ENCODE measurements at places on chromosomes 6 and 20.

- DNase-seq: no peak
These were observed 32.5 kb downstream of the SRSF3 start for GRCh38 chr6:36626636-36627035.

DNA sequence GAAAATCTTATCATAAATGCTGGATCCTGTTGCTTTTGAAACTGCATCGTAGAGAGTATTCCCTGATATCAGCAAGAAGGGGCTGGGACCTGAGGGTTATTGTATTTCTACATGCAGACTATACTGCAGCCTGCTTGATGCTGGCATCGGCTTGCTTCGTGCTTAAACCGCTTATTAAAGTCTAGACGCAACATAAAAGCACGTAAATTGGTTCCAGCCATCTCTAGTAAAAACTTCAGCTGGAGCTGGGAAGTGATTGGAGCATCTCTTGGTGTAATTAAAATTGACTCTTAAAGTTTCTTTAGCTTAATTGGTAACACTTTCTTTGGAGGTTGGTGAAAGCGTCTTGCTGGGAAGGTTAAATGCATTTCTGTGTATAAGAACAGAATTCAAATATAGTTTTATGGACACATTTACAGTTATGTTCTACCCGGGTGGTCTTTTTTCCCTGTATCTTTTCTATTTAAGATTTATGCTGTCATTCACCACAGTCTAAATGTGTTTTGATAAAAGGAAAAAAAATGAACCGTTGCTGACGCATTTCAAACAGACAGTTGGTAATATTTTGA is 139.0 kb upstream of the JAG1 start:
- no peak for DNase-seq

GRCh38 chr6:147213772-147214171 is 9.6 kb downstream of the STXBP5 start:
- DNase-seq: no peak

GRCh38 chr6:108093781-108094300 is 19.3 kb upstream of the OSTM1 start:
- no peak for DNase-seq

DNA sequence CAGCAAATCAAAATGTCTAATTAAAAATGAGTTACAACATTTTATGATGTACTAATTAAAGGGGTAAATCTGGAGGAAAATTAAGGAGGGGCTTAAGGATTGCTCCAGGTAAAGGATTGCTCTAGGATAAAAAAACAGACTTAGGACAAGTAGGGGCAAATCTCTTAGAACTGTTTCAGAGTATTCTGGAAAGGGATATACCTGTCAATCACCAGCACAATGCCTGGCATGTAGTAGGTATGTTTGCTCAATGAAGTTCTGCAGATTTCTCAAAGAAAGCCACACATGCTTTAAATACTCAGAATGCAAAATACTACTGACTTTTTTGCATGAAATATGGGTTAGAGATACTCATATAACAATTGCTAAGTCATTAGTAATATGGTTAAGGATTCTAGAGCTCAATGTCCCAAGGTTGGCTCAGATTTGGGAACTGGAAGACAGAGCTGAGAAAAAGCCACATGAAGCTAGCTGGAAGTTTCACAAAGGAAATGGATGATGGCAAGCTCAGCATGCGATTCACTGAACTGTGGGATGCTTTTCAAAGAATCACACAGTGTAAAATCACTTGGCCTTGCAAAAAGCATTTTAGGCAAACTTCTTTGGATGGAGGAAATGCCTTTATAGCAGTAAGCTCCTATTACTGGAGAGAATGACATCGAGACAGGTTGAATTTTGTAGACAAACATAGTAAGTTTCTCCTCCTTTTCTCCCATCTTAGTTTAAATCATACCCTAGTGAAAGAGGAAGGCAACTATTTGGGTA is 72.8 kb downstream of the MAP3K5 start:
- DNase-seq: no peak

GRCh38 chr6:106728296-106728870 is 99.0 kb downstream of the QRSL1 start:
- no peak for DNase-seq

GRCh38 chr6:79872986-79873385 is 74.4 kb downstream of the ELOVL4 start:
- no peak for DNase-seq

GRCh38 chr6:8819446-8819845 is 384.1 kb upstream of the SLC35B3 start:
- no peak for DNase-seq

DNA sequence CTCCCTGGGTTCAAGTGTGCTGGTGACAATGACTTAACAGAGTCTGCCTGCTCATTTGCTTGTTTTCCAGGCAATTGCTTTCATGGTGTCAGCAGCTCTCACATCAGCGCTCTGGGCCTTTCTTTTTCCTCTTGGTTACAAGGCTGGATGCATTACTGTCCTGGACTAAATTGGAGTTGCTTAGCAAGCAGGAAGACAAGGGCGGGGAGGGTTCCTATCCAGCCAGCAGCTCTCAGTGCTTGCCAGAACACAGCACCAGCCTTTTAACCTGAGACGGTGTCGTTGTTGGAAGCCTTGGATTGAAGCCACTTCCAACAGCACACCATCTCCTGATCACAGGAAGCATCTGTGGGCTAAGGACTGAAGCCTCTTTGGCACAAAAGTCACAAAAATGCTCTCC is 606.9 kb downstream of the CDH26 start:
- no peak for DNase-seq

- no peak for DNase-seq
These were observed 484.7 kb downstream of the TFAP2B start for GRCh38 chr6:51303338-51303737.

DNA sequence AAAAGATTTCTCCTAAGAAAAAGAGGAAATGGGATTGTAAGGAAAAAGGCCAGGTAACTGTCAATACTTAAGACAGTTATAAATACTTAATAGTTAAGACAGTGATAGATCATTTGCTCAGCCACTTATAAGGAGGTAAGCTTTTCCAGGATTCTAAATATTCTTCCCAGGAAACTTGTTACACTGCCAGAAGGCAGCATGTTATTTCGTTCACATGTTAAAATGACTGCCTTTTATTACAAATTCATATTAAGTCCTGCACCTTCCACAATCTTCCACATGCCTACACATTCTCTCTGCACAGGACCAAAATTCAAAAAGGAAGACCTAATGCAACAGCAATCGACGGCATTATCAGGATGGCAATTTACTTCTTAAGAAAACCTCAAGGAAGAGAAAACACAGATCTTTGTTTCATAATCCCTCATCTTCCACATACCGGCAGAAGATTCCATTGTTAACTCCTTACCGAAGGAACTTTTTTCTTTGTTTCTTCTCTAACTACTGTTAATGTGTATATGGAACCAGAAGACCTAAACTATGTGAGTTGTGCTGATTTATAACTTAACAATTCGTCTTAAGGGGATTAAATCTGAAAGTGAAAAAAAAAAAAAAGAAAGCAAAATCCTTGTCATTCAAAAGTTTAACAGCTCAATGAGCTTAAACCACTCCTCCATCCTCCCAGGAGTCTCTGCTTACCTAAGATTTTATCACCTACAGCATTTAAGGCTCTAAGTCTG is 799 bp downstream of the TAAR2 start:
- DNase-seq: no peak

- no peak for DNase-seq
These were observed 304.0 kb downstream of the TSHZ2 start for GRCh38 chr20:53276143-53276542.

GRCh38 chr6:161186173-161186769 is 87.6 kb downstream of the AGPAT4 start:
- DNase-seq: no peak

DNA sequence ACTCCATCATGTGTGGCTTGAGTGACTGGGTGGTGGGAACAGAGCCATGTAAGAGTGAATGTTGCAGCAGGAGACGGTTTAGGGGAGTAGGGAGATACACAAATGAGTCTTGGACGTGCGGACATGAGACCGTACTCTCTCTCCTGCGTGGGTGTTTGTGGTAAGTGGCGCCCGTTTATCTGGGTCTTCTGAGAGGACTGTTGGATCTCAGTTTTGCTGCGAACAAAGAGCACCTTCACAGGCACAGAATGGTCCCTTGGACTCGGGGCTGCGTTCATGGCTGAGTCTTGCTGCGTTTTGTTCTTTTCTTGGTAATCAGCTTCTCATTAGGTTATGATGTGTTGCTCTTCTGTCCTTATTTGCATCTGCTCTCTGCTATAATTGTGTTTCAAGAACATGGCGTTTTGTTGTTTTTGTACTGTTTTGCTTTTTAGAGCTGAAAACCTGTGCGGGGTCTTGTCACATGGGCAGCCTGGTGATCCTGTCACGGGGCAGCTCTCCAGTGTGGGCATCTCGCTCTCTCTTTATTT is 28.5 kb downstream of the STK35 start:
- DNase-seq: no peak

DNA sequence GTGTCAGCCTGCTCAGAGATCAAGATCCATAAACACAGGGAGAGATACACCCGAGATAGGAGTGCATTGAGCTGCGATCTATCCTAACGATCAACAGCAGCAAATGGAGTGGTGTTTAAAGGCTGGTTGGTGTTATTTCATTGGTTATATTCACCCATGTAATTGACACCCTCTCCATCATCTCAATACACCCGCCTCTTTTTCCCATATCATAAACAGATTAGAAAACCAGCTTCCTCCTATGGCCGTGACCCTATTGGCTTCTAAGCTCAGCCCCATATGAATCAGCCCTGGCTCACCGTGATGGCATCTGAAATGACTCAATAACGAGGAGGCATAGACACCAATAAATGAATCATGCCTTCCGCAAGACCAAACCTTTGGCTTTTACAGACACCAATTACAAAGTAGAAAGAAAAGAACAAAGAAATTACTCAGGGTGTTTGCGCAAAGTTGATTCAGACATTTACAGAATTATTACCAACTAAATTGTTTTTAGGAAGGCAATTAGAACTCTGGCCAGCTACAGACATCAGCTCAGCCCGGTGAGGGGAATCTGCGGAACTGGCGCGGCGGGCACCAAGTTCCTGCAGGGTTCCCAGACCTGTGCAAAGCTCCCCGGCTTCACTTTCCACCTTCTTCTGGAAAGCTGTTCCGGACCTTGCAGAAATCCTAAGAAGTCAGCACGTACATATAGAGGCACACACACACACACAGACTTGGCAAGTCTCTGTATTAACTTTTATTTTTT is 11.5 kb downstream of the PMEPA1 start:
- DNase-seq: no peak

DNA sequence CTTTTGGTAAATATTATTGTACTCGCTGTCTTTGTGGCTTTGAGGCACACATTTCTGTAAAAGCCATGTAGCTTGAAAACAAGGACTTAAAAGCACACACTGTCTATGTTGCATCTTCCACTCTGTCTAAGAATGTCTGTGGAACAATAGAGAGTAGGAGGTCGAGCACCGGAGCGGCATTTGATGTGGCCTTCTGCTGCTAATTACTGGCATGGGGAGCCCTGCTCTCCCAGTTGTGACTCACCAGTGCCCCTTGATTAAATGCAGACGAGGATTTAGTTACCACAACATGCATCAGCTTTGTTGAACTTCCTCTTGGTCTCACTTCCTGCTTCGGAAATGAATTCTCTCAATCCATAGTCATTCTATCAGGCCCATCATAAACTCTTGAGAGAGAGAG is 680.7 kb upstream of the SLC35B3 start:
- DNase-seq: no peak

DNA sequence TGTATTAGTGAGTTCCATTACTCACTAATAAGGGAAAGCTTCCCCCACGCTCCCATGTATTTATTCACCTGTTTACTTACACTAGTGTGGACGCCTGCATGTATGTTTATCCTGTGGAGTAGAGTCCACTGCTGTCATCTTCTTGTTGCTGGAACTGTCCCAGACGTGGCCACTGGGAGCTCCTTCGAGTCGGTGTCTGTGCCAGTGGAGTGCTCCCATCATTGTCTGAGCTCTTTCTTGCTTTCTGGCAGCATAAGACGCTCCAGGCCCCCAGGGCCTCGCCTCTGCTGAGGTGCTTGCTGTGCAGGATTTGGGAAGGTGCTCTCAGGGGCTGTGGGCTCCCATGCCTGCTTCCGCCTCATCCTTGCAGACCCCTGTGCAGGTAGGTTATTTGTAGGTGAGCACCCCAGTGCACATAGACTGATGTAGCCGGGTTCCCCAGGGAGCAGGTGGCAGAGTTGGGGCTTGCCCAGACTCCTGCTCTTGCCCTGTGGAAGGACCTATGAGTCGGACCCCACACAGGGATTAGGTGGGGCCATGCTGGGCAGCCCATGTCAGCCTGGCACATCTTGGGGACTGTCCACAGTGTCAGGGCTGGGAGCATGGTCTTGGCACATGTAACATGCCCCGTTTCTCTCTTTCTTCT is 16.6 kb downstream of the PHACTR3 start:
- DNase-seq: no peak

DNA sequence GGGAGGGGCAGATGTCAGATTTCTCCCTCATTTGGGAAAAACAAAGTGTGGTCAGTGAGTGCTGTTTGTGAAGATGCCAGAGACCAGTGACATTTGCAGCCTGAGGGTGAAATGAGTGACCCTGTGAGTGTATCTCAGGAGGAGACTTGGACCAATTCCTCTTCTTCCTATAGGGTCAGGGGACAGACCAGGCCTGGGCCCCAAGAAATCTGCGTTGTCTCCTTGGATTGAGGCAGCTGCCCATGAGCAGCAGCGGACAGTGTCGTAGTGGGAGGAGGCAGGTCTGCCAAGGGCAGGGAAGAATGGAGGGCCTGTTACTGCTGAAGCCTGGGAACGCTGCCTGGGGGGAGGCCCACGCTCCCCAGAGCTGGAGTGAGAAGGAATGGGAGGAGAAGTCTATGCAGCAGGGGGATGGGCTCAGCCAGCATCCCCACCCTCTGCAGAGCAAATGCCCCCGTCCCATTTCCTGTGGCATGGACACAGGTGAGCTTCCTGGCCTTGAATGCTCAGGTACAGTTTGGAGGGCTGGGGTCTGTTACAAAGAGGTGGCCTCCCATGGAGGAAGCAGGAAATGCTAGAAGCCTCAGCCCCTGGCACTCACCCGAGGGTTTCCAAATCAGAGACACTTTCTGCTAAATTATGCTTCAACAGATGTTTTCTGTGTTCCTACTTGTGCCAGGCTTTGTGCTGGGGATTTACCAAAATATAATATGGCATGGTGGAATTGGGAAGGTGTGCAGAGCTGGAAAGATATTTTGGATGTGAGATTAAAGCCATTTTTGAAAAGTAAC is 29.8 kb downstream of the DAAM2 start:
- no peak for DNase-seq

GRCh38 chr6:26477426-26477825 is 19.7 kb downstream of the BTN2A1 start:
- no peak for DNase-seq

GRCh38 chr6:157909282-157909664 is 72.4 kb upstream of the SYNJ2 start:
- DNase-seq: no peak
